Memory B cell (primary cell): ENCODE measurements at places on chromosomes 1 and 21.
A peak's percentile ranks its signal among the peaks of the same experiment; 100 is the strongest.

DNA sequence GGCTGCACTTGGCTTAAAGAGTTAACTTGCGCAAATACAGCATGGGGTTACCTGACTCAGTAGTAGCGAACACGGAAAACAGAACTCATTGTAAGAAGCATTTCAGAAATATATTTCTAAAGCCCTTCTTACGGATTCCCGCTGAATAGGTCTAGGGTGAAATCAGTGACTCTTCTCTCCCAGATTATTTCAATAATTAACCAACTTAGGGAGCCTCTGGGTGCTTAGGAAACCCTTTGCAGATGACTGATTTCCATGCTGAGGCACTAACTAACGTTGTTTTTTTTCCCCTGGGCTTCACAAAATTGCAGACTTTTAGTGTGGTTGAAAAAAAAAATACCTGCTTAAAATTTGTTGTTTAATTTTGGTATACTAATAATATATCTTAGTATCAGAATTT is 40.3 kb downstream of the BTG3 start:
- DNase-seq = no peak

DNA sequence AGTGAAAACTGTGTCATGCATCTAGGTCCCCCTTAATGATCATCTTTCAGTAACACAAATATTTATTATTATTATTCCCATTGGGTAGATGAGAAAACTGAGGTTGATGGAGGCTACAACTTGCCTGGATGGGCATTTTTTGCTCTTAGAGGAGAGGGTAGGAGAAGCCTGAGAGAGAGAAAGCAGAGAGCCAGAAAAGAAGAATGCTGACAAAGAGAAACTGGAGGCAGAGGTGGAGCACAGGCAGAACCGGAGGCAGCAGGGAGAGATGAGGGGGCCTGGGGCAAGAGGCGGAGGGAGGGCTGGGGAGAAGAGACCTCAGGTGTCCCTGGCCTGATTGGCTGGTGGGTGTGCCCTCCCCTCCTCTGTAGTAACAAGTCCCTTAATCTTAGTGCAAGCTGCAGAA is 4.1 kb downstream of the BLACAT1 start:
- DNase-seq = no peak

DNA sequence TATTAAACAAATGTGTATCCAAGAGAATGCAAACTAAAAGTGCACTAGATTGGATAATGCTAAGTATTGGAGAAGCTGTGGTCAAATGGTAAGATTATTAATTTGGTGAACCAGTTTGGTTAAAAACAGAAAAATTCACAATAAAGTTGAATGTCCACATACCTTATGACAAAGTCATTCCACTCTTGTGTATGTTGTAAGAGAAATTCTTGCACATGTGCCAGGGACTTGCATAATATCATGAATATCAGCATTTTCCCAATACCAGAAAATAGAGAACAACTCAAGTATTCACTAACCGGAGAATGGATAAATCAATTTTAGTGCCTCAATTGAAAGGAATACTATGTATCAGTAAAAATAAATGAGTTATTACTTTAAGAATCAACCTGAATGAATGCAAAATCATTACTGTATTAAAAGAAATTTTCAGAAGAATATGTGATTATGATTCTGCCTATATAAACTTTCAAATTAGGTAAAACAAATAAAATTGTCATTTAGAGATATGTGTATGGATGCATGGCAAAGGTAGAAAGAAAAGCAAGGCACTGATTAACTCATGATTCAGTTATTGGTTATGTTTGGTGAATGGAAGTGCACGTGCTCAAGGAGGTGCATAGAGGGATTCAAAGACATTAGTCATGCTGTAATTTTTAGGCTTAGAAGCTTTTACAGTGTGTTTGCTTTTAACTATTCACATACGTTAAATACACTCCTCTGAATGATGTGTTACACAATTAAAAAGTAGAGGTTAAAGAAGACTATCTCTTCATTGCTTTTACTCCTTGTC is 217.4 kb upstream of the KCNK2 start:
- no peak for DNase-seq

GRCh38 chr1:230818901-230819300 is 49.4 kb downstream of the C1orf198 start:
- DNase-seq = no peak

- DNase-seq = no peak
These were observed 7.5 kb downstream of the MINDY1 start for GRCh38 chr1:150999051-150999674.

GRCh38 chr1:84426376-84426775 is 28.1 kb downstream of the DNASE2B start:
- no peak for DNase-seq

DNA sequence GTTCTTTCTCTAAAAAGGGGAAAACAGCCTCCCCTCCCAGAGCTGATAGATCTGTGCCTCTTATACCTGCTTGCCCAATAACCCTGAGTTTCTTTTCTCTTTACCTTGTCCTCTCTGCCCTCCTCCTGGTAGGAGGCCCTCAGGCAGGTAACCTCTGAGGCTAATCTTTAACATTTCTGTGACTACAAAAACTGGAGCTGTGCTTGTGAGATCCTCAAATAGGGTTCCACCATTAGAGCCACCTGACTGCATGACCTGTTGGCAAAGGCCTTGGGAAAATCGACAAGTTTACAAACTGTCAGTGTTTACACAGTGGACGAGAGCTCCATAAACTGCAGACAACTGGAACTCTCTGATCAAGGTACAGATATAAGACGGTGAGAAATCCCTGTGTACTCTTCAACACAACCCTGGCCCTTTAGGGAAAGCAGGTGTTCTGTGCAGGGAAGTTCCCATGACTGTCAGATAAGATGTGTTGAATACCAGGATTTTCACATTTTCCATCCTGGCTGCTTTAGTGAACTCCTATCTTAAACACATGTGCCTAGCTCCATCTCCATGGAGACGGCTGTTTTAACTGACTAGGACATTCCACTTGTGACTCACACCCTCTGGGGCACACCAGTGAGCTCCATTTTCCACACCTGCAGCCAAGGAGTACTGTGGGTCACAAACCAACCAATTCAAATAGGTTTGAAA is 38.3 kb downstream of the ECE1 start:
- no peak for DNase-seq

- no peak for DNase-seq
These were observed 34.8 kb downstream of the ANKRD13C start for GRCh38 chr1:70319750-70320149.

- DNase-seq = peak; percentile 3
These were observed 367.3 kb downstream of the PTPRU start for GRCh38 chr1:29603622-29604021.

DNA sequence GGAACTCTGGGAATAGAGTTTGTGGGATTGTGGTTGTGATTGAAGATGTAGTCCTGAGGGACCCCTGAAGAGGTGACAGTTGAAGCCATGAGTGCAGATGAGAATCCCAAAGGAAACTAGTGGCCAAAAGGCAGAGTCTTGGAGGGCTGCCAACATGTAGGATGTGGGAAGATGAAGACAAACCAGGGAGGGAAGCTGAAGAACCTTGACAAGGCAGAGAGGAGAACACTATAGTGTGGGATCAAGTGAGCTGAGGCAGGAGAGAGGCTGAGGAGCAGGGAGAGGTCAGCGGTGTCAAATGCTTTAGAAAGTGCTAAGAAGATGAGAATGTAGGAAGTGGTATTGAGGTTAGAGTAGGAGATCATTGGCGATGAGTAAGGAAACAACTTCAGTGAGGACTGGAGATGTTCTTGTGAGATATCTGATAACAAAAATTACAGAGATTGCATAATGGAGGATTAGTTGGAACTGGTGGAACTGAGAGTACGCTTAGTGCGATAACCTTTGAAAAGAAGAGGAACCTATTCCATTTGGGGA is 88.5 kb upstream of the VCAM1 start:
- no peak for DNase-seq

DNA sequence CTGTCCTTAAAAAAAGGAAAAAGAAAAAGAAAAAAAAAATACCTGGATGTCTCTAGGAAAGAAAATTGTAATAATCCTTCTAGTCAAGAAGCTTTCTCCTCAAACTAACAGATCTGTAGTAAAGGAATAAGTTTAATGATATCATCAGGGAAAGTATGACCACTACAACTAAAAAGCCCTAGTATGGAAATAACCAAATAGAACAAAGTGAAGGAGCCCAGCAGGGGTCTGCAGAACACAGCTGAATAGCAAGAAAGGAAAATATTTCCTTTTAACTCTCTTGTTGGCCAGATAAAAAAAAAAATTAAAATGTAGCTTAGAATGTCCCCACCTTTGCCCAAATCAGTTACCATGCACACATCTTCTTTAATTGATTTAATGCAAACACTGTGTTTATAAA is 43.2 kb downstream of the PRRX1 start:
- no peak for DNase-seq

GRCh38 chr21:42093991-42094421 is 22.9 kb downstream of the UMODL1 start:
- no peak for DNase-seq

GRCh38 chr1:6037338-6037762 is 8.3 kb upstream of the KCNAB2 start:
- no peak for DNase-seq

- DNase-seq = no peak
These were observed 46.2 kb upstream of the PRRX1 start for GRCh38 chr1:170617591-170618330.

DNA sequence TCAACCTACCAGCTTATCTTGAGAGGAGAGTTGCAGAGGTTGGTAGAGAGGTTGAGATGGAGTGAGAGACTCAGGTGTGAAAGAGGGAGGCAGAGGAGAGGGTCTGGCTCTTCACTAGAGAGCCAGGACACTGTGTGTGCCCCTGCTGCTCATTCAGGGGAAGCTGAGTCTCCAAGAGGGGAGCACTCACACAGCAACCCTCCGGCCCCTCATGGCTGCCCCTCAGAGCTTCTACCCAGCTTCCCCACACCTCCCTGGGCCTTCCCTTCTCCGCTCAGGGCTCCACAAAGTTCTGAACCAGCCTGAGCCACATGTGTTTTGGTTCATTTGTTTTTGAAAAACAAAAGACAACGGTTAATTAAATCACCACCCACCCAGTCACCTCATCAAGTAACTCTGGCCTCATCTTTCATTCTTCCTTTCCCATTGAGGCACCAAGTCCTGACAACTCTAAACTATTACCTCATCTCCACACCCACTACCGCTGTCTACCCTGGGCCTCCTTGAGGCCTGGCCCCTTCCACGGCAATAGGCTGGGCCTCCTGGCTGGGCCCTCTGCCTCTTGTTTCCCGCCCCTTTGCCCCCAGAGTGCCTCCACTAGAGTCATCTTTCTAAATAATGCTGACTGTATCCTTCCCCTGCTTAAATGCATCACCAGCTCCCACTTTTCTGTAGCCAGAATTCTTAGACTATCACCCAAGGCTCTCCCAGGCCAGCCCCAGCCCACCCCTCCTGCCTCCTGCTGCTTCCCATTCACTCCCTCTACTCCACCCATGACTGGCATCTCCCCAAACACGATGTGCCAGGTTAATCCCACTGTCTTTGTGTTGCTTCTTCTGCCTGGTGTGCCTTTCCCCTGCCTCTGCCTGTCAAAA is 33.0 kb downstream of the TNNT2 start:
- no peak for DNase-seq

DNA sequence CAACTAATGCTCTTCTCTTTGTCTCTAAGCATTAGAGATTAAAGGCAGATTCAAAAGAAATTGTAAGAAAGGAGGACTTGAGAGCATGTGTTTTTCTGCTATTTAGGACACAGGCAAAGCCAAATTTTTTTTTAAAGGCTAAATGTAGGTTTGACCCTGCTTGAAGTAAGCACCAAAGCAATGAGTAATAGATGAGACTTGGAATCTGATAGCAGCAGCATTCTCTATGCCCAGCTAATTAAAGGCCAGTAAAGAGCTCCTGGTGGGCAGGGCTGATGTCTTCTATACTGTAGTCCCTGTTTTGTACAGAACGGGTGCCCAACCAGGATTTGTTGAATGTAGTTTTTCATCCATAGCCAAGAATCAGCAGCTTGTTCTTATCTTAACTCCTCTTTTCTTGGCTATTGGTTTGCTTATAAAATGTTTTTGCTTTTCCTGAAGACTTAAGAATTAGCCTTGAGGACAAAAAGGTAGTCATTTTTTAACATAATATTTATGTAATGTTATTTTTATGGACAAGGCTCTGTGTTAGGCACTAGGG is 179.6 kb downstream of the LMO4 start:
- DNase-seq = no peak

DNA sequence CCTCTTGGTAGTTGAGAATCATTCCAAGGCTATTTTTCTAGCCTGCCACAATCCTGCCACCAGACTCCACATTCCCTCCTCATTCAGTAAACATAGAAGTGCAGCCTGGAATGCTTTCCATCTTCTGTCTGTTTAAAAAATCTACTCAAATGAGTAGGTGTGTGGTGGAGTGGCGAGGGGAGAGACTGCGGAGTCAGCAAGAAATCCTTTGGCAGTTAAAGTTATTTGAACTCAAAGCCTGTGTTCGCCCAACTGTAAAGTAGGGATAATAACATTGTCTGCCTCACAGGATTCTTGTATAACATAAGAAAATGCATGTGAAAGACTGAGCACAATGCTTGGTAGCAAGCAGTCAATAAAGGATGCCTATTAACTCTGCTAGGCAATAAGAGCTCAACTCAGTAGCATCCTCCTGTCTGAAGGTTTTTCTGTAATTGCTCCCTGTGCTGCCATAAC is 22.2 kb upstream of the DPT start:
- no peak for DNase-seq

GRCh38 chr1:39061951-39062350 is 35.8 kb downstream of the NDUFS5 start:
- DNase-seq = no peak

DNA sequence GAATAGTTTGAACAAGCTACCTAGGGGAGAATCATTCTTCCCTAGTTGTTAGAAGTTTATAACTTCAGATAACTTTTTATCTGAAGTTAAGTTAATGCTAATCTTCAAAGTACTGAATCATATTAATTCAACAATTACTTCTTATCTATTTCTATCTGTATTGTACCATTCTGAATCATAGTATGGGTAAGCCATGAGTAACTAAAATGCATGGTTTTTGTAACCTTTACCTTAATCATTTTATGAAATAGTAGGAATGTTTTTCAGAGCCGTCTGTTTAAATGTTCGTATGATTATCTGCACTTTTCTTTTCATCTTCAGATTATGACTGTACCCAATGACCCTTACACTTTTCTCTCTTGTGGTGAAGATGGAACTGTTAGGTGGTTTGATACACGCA is 50.3 kb upstream of the MPC2 start:
- no peak for DNase-seq
